Spleen (tissue), 13 donors: ENCODE measurements at places on chromosomes 6 and 20. TPM values are rescaled to one million over a fixed set of nuclear protein-coding genes. Genes with fewer than 3 reads are reported as not detected.

Gene TMEM14A
- total RNA-seq = 12.0 TPM

Gene SLC16A10
- total RNA-seq = 12.1 TPM

Gene SLC35D3
- total RNA-seq = not detected

Gene TBXT
- total RNA-seq = not detected

Gene AGER
- 32.9 TPM for total RNA-seq

- DNase-seq = peak; percentile 88
- peak overlapping the region; percentile 26 for H3K4me3 ChIP-seq
- H3K4me1 ChIP-seq = peaks cover 77% of the 10 kb centered on the region
- peak overlapping the region; percentile 92 for H3K27ac ChIP-seq
- no peaks in the 10 kb centered on the region for H3K36me3 ChIP-seq
Measured at GRCh38 chr6:31558631-31559500, 11.5 kb downstream of the NFKBIL1 start.

DNA sequence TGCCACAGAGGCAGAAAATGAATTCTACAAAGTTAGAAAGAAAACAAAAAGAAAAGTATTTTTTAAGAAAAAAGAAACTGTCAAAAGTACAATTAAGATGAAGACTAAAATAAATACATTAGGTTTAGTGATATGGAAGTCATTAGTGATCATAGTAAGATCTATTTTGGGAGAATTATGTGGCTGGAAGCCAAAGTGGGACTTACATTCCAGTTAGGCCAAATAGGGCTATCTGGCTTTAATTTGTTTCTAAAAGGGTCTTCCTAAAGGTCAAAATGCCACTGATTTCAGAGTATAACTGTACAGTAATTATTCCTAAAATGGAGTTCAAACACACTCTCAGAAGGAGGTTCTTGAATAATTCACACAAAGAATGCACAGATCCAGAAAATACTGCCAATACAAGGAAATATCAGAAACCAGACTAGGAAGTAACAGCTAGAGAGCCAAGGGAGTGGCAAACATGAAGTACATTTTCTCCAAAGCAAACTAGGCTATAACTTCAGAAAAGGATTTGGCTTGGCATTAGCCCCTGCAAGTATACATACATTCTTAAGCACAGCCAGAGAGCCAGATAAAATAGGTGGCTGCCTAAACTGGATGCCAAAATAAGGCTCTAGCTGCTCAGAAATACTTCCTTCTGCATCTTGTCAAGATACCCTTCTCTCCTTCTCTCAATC, 45.3 kb downstream of the PDSS2 start:
- DNase-seq = no peak
- no peak overlapping the region for H3K4me3 ChIP-seq
- H3K27me3 ChIP-seq = no peaks in the 10 kb centered on the region
- H3K27ac ChIP-seq = no peak overlapping the region
- peaks cover 3% of the 10 kb centered on the region for H3K36me3 ChIP-seq

GRCh38 chr6:125637207-125637606, 112.2 kb upstream of the HEY2 start:
- H3K36me3 ChIP-seq = no peaks in the 10 kb centered on the region
- no peak overlapping the region for H3K4me3 ChIP-seq
- H3K27ac ChIP-seq = no peak overlapping the region
- DNase-seq = no peak

DNA sequence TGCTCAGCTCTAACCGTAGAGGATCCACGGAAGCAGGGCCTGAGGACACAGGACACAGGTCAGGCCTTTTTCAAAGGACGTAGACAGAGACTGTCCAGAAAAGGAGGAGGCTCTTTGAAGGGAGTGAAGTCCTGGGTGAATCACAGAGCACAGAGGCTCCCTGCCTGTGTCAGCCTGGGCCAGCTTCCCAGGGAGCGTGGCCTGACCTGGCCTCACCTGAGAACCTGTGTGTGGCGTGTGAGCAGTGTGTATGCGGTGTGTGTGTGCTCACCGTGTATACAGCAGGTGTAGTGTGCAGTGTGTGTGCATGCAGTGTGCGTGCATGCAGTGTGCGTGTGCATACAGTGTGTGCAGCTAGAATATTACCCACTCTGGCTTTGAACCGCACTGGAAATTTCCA, 56.0 kb upstream of the FNDC1 start:
- H3K4me3 ChIP-seq = no peak overlapping the region
- no peak for DNase-seq
- no peaks in the 10 kb centered on the region for H3K36me3 ChIP-seq
- H3K27me3 ChIP-seq = no peaks in the 10 kb centered on the region
- peaks cover 74% of the 10 kb centered on the region for H3K4me1 ChIP-seq

DNA sequence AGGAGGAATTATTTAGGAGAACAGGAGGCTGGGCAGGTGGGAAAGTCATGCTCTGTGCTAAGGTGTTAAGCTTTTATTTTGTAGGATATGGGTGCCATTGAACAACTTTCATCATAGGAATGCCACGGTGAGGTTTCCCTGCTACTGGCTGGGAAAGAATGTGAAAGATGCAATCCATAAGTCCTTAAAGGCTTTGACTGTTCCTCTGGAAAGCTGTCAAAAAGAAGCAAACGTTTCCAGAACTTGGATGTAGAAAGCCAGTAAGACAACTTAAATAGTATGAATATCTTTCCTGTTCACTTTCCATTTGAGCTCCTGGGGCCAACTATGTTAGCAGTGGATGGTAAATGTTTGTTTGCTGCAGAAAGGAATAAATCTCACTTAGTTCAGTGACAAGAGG, 574.4 kb downstream of the RNF144B start:
- H3K27ac ChIP-seq = no peak overlapping the region
- H3K4me3 ChIP-seq = no peak overlapping the region
- H3K4me1 ChIP-seq = no peaks in the 10 kb centered on the region
- no peaks in the 10 kb centered on the region for H3K27me3 ChIP-seq
- H3K36me3 ChIP-seq = no peaks in the 10 kb centered on the region

- no peak overlapping the region for H3K4me3 ChIP-seq
- no peak for DNase-seq
- no peaks in the 10 kb centered on the region for H3K36me3 ChIP-seq
- H3K4me1 ChIP-seq = no peaks in the 10 kb centered on the region
Measured at GRCh38 chr6:96478695-96479094, 42.9 kb upstream of the UFL1 start.

DNA sequence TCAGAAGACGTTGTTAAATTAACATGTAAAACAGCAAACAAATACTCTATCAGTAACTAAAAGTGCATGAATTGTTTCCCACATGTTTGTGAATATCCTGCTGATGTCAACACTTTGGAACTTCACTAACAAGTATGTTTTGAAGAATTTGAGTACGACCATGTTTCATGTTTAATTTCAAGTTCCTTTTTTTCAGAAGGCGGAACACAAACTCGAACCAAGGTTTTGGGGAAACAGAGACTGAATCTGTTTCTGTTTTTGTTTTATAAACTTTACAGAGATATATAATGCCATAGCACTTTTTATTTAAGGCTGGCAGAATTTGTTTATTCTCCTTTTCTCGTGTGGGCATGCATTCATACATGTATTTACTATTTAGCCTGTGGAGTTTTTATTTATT, 509.3 kb upstream of the CITED2 start:
- no peak overlapping the region for H3K27ac ChIP-seq
- no peaks in the 10 kb centered on the region for H3K27me3 ChIP-seq
- H3K36me3 ChIP-seq = no peaks in the 10 kb centered on the region
- peaks cover 37% of the 10 kb centered on the region for H3K4me1 ChIP-seq
- no peak for DNase-seq

DNA sequence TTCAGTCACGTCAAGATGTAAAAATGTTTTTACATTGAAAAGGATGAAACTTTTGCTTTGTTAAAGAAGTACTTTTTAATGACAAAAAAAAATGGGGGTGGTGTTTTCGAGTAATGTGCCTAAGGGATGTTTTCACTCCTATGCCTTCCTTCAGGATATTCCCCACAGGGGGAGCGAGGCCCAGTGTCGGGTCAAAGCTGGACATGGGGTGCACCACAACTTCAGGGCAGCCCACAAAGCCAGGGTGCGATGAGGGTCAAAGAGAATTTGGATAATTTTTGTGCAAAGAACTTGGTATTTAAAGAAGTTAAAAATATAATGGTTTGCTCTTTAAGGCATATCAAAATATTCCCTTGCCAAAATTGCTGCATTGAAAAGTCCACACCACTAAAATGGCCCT, 247.8 kb downstream of the KCNQ5 start:
- no peak overlapping the region for H3K4me3 ChIP-seq
- H3K36me3 ChIP-seq = no peaks in the 10 kb centered on the region
- H3K27me3 ChIP-seq = no peaks in the 10 kb centered on the region
- no peak overlapping the region for H3K27ac ChIP-seq
- DNase-seq = no peak

DNA sequence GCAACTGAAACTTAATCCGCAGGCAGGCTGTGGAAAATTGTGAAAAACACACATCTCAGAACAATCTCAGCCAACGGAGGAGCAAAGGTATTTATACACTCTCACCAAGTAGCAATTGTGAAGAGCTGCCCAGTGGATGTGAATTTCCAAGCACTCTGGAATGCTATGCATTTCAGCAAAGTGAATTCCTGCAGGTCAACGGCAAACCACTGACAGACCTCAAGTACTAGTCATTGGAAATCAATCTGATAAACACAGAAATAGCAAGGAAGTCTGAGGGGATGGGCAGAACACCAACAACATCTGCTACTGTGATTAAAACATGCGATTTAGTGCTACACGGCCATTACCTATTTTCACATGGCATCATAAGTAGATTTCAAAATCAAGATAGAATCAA, 429.1 kb downstream of the HTR1B start:
- no peak overlapping the region for H3K4me3 ChIP-seq
- no peaks in the 10 kb centered on the region for H3K27me3 ChIP-seq
- H3K4me1 ChIP-seq = no peaks in the 10 kb centered on the region
- no peak for DNase-seq
- H3K36me3 ChIP-seq = no peaks in the 10 kb centered on the region
- no peak overlapping the region for H3K27ac ChIP-seq

- no peak overlapping the region for H3K27ac ChIP-seq
- no peak for DNase-seq
- peaks cover 6% of the 10 kb centered on the region for H3K4me1 ChIP-seq
- no peak overlapping the region for H3K4me3 ChIP-seq
Measured at GRCh38 chr20:36179170-36179945, 24.8 kb downstream of the EPB41L1 start.
